Stimulated activated CD8-positive, alpha-beta memory T cell treated with anti-CD3 and anti-CD28 coated beads, Interleukin-4, amount 100 ng/mL, for 1 hour (primary cell): ENCODE measurements at places on chromosomes 7 and 10.

DNA sequence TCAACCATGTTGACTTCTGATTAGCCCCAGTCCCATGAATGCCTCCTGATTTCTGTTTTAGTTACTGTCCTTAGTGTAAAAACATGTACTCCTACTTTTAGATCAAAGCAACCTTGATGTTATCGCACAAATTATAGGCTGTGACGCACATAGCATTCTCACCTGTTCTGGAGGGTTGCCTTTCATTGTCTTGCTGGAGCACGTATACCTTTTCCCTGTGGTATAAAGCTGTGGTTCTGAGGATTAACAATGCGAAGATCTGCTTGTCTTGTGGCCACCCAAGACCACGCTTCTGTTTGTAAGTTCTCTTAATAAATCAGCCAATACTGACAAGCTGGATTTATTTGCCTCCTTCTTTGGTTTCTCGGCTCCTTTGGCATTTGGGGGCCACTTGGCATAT is 30.1 kb upstream of the GLCCI1 start:
- no peak for DNase-seq

- DNase-seq, result no peak
Observed at GRCh38 chr10:3825244-3825643, 40.2 kb upstream of the KLF6 start.

GRCh38 chr7:29352041-29352440 is 157.5 kb downstream of the CHN2 start:
- DNase-seq, result no peak

GRCh38 chr10:12181065-12181775 is 14.5 kb downstream of the NUDT5 start:
- peak; percentile 13 for DNase-seq

DNA sequence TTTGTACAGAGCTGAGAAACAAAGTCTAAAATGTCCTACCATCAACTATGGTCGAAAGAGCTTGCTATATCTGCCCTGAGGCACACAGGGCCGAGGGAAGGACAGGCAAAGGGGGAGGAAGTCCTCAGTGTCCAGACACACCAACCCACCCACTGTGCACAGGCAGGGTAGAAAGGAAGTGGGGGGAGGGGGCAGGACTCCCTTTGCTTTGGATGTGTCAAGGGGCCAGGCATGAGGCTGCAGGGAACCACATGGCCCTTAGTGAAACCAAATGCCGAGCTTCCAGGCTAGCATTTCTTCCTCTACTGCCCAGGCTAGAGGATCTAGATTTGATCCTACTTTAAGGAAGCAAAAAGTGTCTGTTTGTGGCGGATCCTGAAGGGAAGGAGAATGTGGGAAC is 28.6 kb downstream of the KCNH2 start:
- DNase-seq, result no peak

DNA sequence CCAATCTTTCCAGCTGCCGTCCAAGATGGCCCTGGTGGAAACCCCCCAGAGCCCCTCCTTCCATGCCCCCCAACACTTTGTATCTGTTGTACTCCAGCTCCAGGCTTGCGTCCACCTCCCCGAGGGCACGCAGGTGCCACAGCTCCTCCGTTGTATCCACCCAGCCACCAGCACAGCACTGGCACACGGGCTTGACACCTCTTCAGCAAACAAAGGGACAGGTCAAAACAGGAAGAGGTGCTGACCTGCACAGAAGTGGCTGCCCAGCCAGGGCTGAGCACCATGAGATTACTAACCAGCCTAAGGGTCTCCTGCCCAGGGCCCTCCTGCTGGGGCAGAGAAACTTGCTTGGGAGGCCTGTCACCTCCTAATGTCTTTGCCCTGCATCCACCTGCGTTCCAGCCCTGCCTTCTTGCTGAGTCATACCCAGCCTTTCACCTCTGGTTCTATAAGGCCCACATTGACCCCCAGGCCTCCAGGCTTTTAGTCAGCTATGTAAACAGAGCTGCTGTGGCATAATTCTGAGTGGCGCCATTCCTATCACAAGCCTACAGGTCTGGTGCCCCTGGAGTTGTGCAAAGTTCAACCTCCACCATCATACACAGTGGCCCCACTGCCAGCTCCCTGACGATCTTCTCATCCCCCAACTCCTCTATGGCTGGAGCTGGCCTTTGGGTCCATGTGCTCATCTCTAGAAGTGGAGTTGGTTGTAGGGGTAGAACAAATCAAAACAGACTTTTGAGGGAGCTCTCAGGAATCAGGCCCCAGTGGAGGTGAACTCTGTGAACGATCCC is 20.9 kb downstream of the SLC29A3 start:
- DNase-seq, result no peak

- DNase-seq, result no peak
Observed at GRCh38 chr10:60353519-60354258, 36.0 kb downstream of the ANK3 start.

- DNase-seq, result no peak
Observed at GRCh38 chr10:104434601-104435000, 81.0 kb downstream of the CFAP58 start.

GRCh38 chr7:46580766-46581165 is 659.7 kb upstream of the IGFBP3 start:
- DNase-seq, result no peak

GRCh38 chr10:65570143-65571010 is 1355.5 kb upstream of the LRRTM3 start:
- no peak for DNase-seq

- DNase-seq, result no peak
Observed at GRCh38 chr10:60798031-60798430, 19.8 kb downstream of the CDK1 start.

DNA sequence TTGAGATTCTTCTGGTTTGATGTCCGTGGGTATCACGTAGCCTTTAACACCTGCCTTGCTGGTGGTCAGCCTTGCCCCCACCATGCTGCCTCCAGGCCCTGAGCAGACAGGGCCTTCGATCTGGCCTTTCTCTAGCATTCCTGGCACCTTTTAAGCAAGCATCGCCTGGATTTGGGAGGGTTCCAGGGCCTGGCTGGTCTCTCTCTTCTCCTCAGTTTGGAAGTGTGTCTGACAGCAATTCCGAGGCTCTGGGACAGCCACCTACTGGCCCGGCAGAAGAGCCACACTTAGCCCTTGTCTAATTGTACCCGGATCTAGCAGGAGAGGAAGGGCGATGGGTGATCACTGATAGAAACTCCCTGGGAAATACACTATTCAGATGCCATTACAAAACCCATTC is 441.3 kb upstream of the MKI67 start:
- DNase-seq, result no peak

- DNase-seq, result no peak
Observed at GRCh38 chr7:582081-582835, 62.6 kb upstream of the PDGFA start.
